Activated naive CD4-positive, alpha-beta T cell treated with anti-CD3 and anti-CD28 coated beads for 36 hours (primary cell): ENCODE measurements at places on chromosomes 7 and 10. TPM values are rescaled to one million over a fixed set of nuclear protein-coding genes. Genes with fewer than 3 reads are reported as not detected.
A peak's percentile ranks its signal among the peaks of the same experiment; 100 is the strongest.

DNA sequence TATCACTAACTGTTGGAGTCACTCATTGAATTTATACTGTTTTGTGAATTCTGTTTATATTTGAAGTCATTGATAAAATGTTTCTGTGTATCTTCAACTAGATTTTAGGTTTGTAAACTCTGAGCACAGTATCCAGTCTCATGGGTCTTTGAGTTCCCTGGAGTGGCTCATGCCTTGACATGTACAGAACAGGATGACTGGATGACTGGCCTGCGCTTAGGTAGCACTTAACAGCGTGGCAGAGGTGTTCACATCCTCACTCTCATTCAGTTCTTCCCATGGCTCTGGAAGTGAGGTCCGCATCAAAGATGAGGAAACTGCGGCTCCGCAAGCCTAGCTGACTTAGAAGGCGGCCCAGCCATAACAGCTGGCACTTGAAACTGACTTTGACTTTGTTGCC lies 576.9 kb downstream of the SUGCT start:
- no peak for DNase-seq

GRCh38 chr10:91983416-91983815 lies 59.8 kb downstream of the BTAF1 start:
- DNase-seq: no peak

- DNase-seq: no peak
These were observed 1.7 kb upstream of the TET1 start for GRCh38 chr10:68558478-68558877.

- DNase-seq: no peak
These were observed 177.5 kb downstream of the ANK3 start for GRCh38 chr10:60212195-60212594.

DNA sequence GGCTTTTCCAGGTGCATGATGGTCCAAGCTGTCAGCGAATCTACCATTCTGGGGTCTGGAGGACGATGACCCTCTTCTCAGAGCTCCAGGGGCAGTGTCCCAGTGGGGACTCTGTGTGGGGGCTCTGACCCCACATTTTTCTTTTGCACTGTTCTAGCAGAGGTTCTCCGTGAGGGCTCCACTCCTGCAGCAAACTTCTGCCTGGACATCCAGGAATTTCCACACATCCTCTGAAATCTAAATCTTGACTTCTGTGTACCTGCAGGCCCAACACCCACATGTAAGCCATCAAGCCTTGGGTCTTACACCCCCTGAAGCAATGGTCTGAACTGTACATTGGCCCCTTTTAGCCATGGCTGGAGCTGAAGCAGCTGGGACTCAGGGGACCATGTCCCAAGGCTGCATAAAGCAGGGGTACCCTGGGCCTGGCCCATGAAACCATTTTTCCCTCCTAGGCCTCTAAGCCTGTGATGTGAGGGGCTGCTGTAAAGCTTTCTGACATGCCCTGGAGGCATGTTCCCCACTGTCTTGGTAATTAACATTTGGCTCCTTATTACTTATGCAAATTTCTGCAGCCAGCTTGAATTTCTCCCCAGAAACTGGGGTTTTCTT lies 86.9 kb downstream of the ZNF783 start:
- DNase-seq: no peak

DNA sequence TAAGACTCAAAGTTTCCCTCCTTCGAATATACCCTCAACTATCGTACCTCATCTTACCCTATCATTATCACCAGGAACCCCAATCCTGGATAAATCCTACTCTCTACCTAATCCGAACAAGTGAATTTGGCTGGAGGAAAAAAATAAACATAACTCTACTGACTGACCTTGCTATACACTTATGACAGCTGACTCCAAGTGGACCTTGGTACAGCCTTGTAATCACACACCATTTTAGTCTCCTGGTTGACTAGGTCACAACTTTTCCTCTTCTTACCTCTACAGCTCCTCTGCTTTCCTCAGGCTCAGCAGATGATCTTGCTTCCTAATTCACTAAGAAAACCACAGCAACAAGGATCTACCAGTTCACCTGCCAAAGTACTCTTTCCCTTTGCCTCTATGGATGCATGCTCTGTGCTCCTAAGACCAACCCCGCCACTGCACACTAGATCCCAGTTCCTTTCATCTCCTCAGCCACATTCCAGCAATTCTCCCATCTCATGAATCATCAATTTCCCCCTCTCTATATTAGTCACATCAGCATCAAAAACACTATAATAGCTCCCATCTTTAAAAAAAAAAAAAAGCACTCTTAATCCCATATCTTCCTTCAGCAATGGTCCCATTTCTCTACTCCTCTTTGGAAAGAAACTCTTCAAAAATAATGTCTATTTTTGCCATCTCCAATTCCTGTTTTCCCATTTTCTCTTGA lies 35.5 kb downstream of the COA1 start:
- no peak for DNase-seq

GRCh38 chr10:110637558-110638053 lies 6.5 kb upstream of the RBM20 start:
- DNase-seq: no peak

GRCh38 chr7:140533394-140533872 lies 54.1 kb upstream of the MKRN1 start:
- no peak for DNase-seq

DNA sequence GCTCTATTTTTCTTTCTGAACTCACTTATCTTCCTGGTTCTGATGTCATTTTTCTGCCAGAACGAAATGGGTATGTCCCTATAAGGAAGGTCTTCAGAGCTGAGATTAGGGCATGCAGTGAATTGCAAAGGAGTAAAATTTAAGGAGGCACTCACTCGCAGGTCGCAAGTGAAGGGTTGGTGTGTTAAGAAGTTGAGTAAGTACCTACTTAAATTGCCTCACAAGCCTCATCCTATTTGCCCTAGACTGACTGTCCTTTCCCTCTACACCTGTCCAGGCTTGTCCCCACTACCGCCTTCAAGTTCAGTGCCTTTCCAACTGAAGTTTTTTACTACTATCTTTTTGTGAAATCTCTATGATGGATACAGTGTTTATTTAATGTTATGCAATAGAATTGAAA lies 191.5 kb downstream of the AHR start:
- DNase-seq: no peak

- DNase-seq: no peak
These were observed 637.6 kb upstream of the IGFBP3 start for GRCh38 chr7:46558482-46559193.

DNA sequence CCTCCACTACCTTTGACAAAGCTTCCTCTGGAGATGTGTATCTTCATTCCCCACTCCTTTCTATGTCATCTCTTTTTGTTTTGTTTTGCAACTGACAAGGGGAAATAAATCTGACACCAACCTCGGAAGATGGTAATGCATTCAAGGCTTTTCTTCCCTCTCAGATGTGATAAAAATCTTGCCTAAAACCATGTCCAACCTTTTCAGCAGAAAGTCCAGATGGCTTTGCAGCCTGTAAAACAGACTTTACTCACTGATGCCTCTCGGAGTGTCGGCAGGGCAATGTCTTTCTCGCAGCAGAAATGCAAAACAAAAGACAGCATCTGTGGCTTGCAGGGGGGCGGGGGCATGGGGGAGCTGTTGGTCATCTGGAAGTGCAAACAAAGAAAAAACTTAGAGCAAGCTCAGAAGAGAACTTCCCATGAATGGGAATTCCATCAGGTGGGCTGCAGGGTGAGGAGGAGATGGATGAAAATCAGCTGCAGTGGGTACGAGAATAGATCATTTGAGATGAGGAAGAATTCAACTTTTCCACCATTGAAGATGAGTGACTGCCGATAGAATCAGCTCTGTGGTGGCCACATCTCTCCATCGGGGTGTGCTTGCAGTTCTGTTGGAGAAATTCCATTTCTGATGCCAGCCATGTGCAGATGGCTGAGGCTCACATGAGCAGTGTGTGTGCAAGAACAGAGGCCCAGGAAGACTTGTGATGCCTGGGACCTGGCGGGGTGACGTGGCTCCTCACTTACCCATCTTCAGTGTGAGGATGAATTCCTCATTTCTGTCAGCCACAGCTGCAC lies 237.7 kb downstream of the WDR37 start:
- no peak for DNase-seq

GRCh38 chr7:24757353-24758275 lies at the start of gene GSDME:
GSDME (minus strand) TSS chr7:24757464; CDS start chr7:24749774, 7,690 bp downstream.
- DNase-seq: no peak

DNA sequence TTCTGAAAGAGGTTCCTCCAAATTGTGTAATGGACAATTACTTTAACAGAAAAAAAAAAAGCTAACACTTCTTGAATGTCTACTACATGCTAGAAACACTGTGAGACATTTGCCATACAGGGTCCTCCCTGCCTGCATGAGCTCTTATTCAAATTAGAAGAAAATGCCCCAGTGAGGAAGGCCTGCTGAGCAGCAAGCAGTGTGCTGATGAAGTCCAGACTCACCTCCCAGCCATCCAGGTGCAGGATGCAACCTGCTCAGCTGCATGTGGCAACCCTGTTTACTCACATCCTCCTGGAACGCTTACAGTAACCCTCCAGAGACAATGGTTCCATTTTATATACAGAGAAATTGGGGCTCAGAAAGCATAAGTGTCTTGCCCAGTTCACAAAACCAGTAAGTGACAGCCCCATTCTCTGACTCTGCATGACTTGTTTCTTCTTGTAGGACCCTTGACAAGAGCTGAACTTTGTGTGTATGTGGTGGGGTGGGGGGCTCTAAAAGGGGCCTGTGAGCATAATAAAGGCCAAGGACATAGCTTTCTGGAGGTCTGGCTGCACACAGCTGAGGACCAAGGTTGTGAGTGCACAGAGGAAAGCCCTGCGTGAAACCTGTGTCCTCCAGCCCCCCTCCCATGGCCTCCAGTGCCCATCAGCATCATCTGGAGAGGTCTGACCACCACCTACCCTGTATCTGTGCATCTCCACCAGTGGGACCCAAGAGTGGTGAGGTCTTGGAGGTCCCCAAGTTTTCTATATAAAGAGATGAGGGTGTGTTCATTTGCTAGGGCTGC lies 387.8 kb downstream of the GRID1 start:
- no peak for DNase-seq

DNA sequence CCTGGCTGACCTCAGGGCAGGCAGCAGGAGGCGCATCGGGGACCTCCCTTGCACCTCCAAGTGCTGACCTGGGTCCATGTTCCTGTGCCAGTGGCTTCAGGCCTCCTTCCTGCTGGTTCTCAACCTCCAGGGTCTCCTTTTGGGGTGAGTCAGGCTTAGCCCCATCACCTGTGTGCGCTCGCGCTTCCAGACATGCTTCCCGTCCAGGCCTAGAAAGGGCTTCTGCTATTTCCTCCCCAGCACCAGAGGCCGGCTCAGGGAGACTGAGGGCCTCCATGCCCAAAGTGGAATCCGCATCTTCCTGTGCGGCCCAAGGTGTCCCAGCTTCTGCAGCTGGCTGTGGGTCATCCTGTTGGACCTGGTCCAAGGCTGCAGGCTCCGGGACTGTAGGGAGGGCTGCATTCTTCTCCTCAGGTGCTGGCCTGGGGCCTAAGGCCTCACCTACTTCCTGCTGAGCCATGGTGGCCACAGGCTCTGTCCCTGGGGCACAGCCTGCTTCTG lies 5.9 kb downstream of the NACAD start:
- peak; percentile 2 for DNase-seq

- DNase-seq: no peak
These were observed 977 bp downstream of the CACNB2 start for GRCh38 chr10:18140957-18141845.

- no peak for DNase-seq
These were observed 123.4 kb downstream of the REEP3 start for GRCh38 chr10:63644418-63645142.

RBM48 gene
- 11.3 TPM for total RNA-seq

TSPAN33 gene
- 7.2 TPM for total RNA-seq

ZNF365 gene
- total RNA-seq: not detected

CDC14C gene
- total RNA-seq: not detected

AGAP5 gene
- 7.8 TPM for total RNA-seq

ANKRD1 gene
- not detected for total RNA-seq

INSYN2A gene
- total RNA-seq: not detected

TRIM4 gene
- total RNA-seq: 25.7 TPM

DLX6 gene
- total RNA-seq: not detected

UCN3 gene
- not detected for total RNA-seq

CABCOCO1 gene
- total RNA-seq: not detected

TMEM213 gene
- total RNA-seq: not detected

FAM25A gene
- not detected for total RNA-seq

ZNF503 gene
- total RNA-seq: 0.21 TPM

SFTPA1 gene
- not detected for total RNA-seq

CDH23 gene
- 1.6 TPM for total RNA-seq
